Vagina (tissue), 2 donors: ENCODE measurements at places on chromosomes 4 and X. TPM values are rescaled to one million over a fixed set of nuclear protein-coding genes. Genes with fewer than 3 reads are reported as not detected.

SHROOM4 gene
- 10.1 TPM for total RNA-seq

IBSP gene
- not detected for total RNA-seq

INTU gene
- total RNA-seq = 8.8 TPM

DNA sequence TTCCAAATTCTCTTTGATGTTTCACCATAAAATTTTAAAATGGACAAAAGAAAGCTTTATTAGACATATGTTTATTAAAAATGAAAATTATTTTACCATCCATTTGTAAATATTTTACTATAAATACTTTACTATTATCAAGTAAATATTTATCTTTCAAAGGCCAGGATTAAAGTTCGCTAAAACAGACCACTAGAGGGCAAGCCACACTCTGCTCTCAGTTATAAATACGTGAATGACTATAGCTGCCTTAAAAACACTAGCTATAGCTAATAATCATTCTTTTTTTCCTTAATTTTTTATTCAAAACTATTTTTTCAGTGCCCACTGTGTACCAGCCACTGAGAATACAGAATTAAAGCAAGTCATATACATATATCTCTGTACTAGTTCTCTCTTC, 38.6 kb downstream of the UNC5C start:
- DNase-seq = no peak

DNA sequence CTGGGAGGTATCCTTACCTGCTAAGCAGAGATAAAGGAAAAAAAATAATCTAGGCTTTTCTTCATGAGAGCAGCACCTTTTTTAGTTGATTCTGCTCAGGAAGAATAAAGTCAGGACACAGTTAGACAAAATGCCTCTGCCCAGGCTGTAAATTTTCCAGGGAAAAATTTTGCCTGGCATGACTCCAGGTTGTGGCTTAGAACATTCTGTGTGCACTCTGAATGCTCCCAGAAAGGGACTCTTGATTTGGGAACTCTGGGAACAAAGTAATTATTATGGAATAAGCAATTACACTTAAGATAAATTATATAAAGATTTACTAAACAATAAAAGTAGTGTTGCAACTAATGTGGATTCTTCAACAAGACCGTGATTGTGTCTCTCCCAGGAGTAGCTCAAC, 826.2 kb upstream of the TENM3 start:
- no peak for DNase-seq

- no peak for DNase-seq
These were observed at the start of gene HMX1 for GRCh38 chr4:8871417-8872401. HMX1 (minus strand) TSS chr4:8871839; CDS start chr4:8871614, 225 bp downstream.

GRCh38 chr4:55124322-55125076, 896 bp downstream of the KDR start:
- DNase-seq = no peak
